Stimulated activated CD8-positive, alpha-beta memory T cell treated with anti-CD3 and anti-CD28 coated beads, Interleukin-15, amount 100 ng/mL, for 4 hours (primary cell): ENCODE measurements at places on chromosomes 3 and 15.

DNA sequence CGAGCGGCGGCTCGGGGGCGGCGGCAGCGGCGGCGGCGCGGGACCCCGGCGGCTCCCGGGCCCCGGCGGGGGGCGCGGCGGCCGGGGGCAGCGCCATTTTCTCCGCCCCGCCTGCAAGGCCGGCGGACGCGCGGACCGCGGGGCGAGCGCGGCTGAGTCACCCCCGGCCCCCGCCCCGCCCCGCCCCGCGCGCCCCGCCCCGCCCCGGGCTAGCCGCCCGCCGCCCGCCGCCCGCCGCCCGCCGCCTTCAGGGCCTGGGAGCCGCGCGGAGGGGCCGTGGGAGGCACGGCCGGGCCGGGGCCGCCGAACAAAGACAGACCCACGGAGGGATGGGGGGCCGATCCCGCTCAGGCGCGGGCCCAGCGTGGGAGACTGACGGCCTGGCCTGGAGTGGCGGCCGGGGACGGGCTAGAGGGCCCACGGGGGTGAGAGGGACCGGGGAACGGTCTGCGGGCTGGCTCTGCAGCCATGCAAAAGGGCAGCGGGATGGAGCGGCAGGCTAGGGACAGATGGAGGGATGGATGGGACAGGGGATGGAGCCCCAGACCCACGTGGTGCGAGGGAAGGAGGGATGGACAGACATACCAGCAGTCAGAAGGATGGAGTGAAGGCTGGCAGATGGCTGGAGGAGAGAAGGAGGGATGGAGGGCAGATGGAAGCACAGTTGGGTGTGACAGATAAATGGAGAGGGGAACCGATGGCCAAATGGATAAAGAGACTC, at the start of gene EIF4E3:
TSS of gene EIF4E3 (minus strand) at position 132 of the 721 bp plus-strand sequence. CDS start at position 97, 35 bp downstream.
- DNase-seq: no peak

GRCh38 chr15:93974804-93975481, 256.4 kb upstream of the MCTP2 start:
- DNase-seq: no peak

GRCh38 chr3:150538324-150539208, 7.7 kb downstream of the SERP1 start:
- no peak for DNase-seq

DNA sequence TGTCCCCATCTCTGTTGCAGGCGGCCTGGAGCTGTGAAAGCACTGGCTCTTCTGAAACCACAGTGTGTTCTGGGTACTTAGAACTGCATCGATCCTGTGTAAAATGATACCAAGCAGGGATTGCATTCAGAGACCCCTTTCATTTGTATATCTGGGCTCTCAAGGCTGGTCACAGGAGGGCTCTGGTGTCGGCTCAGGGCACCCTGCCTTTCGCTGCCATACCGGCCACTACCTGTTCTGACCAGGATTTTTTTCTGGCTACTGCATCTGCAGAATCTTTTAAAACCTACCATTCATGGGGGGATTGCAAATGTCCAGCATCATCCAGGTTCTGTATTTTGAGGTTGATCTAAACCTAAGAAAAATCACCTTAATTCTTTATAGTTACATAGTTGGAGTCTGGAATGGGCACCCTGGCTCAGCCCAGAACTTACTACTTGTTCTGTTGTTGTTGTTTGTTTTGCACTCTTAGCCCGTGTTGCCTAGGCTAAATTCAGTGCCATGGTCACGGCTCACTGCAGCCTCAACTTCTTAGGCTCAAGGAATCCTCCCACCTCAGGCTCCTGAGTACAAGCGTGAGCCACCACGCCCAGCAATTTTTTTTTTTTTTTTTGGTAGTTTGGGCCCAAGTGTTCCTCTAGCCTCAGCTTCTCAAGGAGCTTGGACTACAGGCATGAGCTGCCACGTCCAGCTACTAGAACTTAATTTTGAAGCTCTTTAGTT, 52.7 kb downstream of the TRIM71 start:
- DNase-seq: no peak

- no peak for DNase-seq
Measured at GRCh38 chr3:50372349-50372748, 13.0 kb upstream of the TMEM115 start.
